IPS DF 19.7 (cell line): ENCODE measurements at places on chromosomes 2 and 18.

GRCh38 chr18:55328301-55328700, 259.7 kb downstream of the TCF4 start:
- no peak for DNase-seq

DNA sequence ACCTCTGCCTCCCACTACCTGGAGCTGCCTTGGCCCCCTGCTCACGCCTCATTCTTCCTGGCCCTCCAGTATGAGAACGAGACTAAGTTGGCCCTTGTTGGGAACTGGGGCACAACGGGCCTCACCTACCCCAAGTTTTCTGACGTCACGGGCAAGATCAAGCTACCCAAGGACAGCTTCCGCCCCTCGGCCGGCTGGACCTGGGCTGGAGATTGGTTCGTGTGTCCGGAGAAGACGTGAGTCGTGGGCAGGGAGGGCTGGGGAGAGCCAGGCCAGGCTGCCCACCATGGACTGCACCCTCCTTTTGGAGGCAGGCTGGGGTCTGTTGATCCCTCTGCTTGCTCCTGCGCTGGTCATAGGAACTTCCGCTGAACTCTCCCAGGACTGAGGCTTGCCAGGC, 114.7 kb downstream of the DYSF start:
- DNase-seq: no peak

DNA sequence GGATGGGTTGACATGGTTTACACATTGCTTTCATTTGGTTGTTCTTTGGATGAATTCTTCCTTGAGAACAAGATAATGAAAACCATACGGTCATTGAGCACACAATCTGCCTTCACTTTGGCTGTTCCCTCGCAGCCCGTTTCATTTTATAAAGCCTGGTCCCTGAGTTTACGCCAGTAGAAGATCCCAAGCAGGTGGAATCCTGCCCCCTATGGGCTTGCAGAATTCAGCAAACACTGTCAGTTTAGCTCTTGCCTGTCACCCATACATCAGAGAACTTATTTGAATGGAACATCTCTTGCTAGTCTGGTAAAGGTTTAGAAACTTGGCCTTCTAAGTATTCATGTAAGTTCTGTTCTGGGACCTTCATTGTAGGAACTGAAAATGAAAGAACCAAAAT, 666.4 kb upstream of the ZEB2 start:
- peak; percentile 9 for DNase-seq

DNA sequence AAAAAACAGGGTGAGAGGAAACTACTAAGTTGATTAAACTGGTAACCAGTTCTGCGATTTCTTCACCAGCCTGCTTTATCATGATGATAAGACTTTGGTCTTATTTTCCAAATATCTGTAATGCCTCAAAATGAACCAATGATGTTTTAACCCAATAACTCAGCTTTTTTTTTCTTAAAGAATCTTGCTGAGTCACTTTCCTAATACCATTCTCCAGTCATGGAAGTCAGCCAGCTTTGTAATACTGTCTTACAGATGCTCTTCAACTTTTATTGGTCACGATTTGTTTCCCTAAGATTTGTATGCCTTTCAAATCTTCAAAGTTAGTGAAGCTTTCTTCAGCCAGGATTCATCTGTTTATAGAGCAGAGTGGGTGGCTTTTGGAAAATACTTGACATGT, 47.7 kb upstream of the SMIM21 start:
- DNase-seq: no peak

- no peak for DNase-seq
Observed at GRCh38 chr2:191516260-191516659, 161.7 kb upstream of the NABP1 start.

GRCh38 chr2:187567126-187567525, 12.9 kb upstream of the TFPI start:
- DNase-seq: no peak
